ENCODE measurements at places on chromosomes 16 and 17.

GRCh38 chr16:83456934-83457333, 350.8 kb upstream of the HSBP1 start:
- no peak for DNase-seq

DNA sequence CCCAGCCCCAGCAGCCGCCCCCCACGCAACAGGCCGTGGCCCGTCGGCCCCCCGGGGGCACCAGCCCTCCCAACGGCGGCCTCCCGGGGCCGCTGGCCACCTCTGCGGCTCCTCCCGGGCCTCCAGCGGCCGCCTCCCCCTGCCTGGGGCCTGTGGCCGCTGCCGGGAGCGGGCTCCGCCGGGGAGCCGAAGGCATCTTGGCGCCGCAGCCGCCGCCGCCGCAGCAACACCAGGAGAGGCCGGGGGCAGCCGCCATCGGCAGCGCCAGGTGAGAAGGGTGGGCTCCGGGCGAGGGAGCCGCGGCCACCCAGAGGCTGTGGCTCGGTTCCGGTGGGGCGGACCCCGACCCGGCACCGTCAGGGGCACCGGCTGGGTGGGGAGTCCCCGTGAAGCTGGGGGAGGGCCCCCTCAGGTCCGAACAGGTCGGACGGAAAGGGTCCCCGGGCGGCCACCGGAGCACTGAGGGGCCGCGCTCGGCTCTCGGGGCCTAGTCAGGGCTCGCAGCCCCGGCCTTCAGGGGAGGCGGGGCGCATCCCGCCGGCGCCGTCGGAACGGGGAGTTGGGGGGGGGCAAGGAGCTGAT, 583 bp downstream of the ATXN2L start:
- DNase-seq: no peak

GRCh38 chr17:56781906-56782305, 51.8 kb downstream of the C17orf67 start:
- DNase-seq: no peak

DNA sequence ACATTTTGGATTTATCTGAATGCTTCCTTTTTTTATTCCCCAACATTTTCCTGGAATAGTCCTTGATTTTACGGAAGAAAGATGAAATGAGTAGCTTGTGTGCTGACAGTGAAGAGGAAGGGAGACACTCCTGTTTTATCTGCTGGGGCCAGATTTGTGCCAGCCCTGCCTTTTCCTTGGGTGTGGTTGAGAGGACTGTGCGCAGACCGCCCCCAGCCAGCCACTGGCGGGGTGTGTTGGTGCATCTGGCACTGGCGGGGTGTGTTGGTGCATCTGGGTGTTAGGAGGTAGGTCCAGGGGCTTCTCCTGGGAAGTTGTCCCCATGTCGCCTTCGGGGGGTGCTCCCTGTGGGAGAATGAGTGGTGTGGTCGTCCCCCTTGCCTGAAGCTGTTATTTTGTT, 39.5 kb downstream of the RAP1GAP2 start:
- no peak for DNase-seq

DNA sequence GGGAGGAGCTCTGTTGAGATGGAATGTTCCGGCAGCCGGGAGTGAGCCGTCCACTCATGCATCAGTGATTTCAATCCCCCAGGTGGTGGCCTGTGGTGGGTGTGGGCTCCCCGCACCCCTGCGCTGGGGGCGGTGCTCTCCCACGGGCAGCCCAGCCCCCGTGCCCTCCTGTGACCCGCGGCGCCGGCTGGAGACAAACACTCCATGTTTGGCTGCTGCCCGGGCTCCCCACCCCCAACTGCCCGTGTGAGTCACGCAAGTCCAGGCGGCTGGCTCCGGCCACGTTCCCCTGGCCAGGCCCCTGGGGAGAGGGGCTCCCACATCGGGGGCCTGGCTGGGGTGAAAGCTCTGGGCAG, 29.4 kb downstream of the CACNA1H start:
- DNase-seq: no peak

DNA sequence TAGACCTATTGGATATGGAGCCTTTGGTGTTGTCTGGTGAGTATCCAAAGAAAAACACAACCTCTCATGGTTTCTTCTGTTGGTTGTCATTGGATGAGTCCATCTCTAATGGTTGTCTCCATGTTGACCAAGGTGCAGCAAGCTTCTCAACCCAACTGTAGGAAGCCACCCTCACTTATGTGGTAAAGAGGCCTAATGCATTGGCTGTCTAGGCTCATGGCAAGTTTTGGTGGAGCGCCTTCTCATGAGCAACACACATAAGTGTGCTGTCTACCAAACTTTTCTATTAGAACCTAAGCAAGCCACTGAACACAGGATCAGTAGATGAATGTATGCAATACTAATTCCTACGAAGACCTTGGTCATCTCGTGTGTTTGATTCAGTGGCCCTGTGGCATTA, 819 bp downstream of the NLK start:
- DNase-seq: no peak

DNA sequence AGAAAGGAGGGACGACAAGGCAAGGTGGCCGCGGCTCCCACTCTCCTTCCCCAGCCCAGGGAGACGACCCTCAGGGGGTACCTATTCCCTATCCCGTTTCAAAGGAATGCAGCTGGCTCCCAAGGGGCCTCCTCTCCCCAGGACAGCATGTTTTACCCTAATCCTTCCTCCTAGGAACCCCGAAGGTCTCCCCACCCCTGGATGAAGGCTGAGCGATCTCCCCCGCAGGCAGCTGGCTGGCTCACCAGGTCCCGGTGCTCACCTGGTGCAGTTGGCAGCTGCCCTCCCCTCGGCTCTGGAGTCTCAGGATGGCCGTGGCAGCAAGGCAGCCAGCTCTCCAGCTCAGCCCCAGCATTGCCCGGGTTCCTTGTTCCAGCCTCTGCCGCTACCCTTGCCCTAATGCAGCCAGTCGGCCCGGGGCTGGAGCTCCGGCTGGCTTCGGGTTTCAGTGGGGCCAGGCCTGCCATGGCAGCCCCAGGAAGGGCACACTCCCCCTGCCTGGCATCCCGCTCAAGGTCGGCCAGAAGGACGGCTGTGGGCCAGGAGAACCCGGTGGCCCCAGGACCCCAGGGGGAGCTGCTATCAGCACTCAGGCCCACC, 4.6 kb downstream of the CLUH start:
- no peak for DNase-seq

- no peak for DNase-seq
Observed at GRCh38 chr16:59148056-59148768, 414.1 kb upstream of the GOT2 start.

DNA sequence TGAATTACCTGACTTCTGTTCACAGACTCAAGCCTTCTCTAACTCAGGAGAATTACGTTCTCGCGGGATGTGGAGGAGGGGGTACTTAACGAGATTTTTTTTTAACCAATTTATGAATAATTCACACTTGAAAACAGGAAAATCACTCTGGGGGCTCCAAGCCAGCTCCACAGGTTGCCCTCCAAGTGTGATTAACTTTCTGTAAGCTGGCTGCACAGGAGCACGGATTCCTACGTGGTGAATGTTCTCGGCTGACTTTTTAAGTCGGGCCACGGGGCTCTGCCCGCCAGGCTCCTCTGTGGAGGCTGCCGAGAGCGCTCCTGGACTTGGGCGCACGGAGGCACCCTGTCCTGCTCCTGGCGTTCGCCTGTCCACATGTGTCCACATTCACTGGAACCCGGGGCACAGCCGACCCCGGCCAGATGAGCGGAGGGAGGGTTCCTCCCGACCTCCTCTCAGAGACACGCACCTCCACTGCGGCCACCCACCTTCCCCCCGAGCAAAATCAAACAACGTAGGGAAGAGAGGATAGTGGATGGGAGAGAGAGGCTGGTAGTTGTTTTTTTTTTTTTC, 147.1 kb upstream of the CHMP6 start:
- DNase-seq: no peak

DNA sequence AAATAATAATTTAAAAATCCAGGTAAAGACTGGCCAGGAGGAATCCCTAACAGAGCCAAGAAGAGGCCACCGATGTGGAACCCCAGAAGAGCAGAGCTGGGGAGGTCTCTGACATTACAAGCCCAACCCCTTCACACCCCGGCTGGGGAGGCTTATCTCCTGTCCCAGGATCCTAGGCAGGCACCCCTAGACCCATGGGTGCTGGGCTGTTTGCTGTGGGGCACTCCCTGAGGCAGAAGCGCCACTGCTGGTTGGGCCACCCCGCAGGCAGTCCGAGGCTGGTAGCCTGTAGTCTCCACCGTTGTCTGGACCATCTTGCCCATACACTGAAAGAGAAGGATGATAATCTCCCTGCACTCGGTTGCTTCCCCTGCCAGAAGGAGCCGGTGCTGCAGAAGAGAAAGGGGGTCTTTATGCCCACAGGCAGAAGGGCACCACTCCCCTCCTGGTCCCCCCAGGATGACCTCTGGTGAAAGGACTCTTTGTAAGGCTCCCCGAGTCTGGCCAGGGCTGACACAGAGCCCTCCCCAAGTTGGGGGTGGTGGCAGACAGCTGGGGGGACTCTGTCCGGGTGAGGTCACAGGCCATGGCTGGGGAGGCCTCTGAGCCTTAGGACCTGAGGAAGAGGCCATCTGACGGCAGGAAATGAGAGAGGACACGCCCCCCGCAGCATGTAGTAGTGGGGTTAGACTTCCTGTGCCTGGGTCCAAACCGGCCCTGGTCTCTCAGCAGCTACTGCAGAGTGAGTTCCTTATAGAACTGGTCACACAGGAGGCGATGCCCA, 34.2 kb downstream of the CFAP20 start:
- no peak for DNase-seq

GRCh38 chr16:53153130-53153529, 98.3 kb downstream of the CHD9 start:
- DNase-seq: no peak

DNA sequence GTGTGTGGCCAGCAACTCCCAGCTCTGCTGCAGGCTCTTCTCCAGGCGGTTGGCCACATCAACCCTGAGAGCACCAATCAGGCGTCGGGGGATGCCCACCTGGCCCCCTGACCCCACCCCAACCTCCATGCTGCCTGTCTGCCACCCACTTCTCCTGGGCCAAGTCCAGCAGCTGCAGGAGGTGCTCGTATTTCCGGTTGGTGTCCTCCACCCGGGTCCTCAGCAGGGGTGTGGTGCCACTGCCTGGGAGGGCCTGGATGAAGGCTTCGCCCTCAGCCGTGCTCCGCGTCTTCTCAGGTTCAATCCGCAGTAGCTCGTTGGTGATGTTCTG, 44.6 kb downstream of the UBN1 start:
- no peak for DNase-seq

DNA sequence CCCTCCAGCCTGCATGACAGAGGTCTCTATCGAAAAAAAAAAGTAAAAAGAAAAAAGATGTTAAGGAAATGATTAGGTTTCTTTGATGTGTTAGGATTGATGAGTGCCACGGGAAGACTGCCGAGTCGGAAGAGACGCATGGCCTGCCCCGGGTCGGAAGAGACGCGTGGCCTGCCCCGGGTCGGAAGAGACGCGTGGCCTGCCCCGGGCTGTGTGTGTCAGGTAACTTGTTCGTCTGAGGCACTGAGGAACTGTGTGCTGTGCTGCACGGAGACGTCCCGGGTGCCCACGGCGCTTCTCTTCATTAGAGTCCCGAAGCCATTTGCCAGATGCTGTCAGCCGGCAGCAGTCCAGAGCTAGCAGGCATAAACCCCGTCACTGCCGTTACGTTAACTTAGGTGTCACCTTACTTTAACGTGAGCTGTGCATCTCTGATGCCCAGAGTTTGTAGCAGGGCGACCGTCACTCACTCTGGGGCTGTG, 40.5 kb upstream of the FASN start:
- DNase-seq: no peak

- DNase-seq: no peak
Observed at GRCh38 chr16:22216191-22216831, 10.2 kb downstream of the EEF2K start.

DNA sequence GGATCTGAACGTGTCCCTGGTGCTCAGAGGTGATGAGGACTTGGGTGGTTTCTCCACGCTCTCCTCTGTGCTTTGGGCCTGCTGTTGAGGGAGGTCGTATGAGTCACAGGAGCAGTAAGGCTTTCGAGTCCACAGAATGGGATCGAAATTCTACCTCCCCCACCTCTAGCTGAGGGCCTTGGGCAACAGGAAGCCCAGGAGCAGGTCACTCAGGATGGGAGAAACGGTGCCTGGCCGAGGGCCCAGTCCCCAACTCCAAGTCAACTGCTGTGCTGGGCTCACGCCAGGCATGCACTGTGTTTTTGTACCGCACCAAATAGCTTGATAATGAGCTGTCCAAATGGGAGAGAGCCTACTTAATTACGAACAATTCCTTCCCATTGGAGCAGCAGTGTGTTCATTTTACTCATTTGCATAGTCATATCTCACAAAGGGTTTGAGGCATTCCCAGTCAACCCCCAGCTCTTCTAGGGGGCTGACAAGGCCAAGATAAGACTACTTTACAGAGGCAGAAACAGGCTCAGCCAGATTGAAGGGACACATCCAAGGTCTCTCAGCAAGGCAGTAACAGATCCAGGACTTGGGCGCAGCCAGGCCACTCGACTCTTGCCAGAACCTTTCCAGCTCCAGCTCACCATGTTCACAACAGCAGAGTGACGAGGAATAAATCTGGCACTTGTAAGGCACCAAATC, 53.6 kb downstream of the WNT3 start:
- DNase-seq: peak; percentile 49

GRCh38 chr16:73067671-73068540, 20.0 kb upstream of the ZFHX3 start:
- no peak for DNase-seq

DNA sequence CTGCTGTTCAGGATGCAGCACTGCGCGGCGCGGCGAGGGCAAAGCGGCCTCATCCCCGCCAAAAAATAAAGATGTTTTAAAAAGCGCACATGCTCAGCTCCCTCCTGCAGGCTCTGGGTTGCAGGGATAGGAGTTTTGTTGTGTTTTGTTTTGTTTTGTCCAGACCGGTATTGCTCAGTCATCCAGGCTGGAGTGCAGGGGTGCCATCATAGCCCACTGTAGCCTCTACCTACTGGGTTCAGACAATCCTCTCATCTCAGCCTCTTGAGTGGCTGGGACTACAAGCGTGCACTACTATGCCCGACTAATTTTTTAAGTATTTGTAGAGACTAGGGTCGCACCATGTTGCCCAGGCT, 636 bp downstream of the WWOX start:
- DNase-seq: no peak

DNA sequence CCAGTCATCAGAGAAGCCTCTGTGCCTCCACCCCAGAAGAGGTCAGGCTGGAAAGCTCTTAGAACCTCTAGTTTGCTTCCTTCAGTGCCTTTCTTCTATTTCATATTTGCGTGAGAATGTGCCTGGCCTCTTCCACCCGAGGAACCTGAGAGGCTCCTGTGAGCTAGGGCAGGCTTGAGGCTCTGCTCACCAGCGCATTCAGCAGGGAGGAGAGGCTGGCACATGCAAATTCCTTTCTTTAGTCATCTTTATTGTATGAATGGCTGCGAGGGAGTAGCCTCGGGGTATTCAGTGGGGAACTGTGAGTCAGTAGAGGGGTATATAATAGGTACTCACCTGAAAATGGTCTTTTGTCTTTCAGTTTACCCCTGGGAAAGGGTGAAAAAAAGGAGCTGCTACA, 268.3 kb downstream of the ABCC12 start:
- no peak for DNase-seq
